ENCODE measurements at places on chromosomes 2 and 18. TPM values are rescaled to one million over a fixed set of nuclear protein-coding genes. Genes with fewer than 3 reads are reported as not detected.

DNA sequence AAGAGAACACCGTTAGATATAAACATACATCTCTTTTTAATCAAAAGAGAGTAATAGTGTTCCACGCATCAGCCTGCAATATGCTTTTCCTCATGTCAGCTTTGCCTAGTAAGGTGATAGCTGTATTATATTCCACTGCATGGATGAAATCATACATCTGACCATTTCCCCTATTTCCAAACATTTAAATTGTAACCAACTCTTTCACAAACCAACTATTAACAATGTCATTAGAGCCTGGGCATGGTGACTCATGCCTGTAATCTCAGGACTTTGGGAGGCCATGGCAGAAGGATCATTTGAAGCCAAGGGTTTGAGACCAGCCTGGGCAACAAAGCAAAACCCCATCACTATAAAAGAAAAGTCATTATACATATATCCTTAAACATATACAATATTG, 284.8 kb downstream of the BCL11A start:
- DNase-seq, result no peak

GPR55 gene
- total RNA-seq, result not detected

- peak; percentile 32 for DNase-seq
Measured at GRCh38 chr2:105749583-105750400, 5.1 kb downstream of the NCK2 start.

CAVIN2 gene
- 571 TPM for total RNA-seq

DNA sequence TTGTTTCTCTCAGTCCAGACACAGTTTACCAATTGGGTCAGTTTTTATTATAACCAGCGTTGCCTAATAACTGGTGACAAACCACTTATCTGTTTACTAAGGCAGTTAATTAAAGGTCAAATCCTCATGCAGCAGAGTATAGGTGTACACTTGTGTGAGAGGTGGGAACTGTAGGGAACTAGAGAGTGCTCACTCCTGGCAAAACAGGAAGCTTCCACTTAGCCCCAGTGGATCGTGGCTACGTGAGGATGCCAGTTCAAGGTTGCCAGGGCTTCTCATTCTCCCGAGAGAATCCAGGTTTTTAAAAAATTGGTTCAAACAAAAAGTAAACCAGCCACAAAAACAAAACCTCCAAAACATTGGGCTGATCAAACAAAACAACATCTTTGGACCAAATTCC, 8.1 kb downstream of the CYBRD1 start:
- no peak for DNase-seq

DNA sequence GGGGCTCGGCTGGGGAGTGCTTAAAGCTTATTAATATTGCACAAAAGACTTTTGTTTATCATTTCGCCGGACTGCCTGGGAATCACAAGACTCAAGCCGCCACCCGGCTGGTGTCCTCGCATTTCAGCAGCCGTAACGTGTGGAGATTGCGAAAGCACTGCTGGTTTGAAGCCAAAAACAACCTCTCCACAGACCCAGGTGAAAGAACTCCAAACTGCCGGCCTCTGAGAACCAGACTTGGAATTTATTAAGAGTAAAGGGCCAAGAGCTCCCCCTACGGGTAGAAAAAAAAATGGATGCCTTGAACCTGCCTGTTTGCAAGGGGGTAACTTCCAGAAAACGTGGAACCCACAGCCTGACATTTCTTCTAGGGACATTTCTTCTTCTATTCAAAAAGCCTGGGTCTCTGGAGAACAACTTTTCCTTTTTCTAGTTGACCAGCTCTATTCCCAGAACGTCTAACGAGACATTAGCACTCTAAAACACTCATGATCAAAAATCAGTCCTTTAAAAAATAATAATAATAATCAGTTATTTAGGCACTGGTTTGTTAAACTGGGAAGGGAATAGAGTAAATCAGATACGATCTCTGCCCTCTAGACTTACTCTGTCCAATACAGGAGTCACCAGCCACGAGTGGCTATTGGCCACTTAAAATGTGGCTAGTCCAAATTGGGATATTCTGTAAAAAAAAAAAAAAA, 216.3 kb downstream of the C1D start:
- DNase-seq, result peak; percentile 94

GRCh38 chr2:174570318-174570958, 27.2 kb downstream of the WIPF1 start:
- DNase-seq, result no peak

- no peak for DNase-seq
Measured at GRCh38 chr2:156443089-156443488, 6.9 kb downstream of the GPD2 start.

SPHKAP gene
- not detected for total RNA-seq

GRCh38 chr2:3500326-3500899, 18.9 kb downstream of the ADI1 start:
- DNase-seq, result no peak
